Stimulated activated CD8-positive, alpha-beta memory T cell treated with anti-CD3 and anti-CD28 coated beads, Interleukin-4, amount 100 ng/mL, for 1 hour (primary cell): ENCODE measurements at places on chromosomes 4 and X.

- no peak for DNase-seq
Measured at GRCh38 chrX:14377427-14377826, 151.9 kb upstream of the GLRA2 start.

DNA sequence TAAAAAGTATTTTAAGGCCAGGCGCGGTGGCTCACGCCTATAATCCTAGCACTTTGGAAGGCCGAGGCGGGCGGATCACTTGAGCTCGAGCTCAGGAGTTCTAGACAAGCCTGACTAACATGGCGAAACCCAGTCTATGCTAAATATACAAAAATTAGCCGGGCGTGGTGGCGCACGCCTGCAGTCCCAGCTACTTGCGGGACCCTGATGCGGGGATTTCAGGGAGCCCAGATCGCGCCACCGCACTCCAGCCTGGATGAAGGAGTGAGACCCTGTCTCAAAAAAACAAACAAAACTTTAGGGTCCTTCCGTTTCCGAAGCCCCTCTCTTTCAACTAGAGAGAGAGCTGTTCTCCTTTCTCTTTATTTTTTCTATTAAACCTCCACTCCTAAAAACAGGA is 1.2 kb downstream of the SLC25A31 start:
- no peak for DNase-seq

DNA sequence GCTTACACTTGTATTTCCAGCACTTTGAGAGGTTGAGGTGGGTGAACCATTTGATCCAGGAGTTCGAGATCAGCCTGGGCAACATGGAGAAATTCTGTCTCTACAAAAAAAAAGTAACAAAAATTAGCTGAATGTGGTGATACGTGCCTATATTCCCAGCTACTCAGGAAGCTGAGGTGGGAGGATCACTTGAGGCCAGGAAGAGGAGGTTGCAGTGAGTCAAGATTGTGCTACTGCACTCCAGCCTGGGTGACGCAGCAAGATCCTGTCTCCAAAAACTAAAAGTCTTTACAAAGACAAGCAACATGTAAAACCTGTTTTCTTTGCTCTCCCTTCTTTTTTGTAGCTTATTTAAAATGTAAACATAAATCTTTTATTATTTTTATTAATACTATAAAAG is 1156.1 kb downstream of the FAT4 start:
- no peak for DNase-seq

- no peak for DNase-seq
Measured at GRCh38 chr4:83036991-83037665, 2.1 kb downstream of the COPS4 start.

DNA sequence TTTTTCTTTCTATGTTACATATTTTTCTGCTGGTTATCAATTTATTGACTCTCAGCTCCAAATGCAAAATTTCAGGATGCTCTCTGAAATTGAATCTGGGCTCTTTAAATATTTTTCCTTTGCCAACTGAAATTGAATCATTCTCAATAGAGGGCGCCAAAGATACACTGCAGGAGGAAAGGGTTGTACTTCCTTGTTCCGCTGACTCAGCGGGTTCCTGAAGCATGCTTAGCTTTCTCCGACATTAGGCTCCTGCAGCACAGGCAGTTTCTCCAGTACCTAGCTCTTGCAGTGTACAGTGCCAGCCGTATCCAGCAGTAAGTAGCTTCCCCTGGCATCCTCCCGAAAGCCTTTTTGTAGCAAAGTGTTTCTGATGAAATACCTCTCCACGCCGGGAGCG is 28.8 kb upstream of the CFAP47 start:
- DNase-seq: no peak

DNA sequence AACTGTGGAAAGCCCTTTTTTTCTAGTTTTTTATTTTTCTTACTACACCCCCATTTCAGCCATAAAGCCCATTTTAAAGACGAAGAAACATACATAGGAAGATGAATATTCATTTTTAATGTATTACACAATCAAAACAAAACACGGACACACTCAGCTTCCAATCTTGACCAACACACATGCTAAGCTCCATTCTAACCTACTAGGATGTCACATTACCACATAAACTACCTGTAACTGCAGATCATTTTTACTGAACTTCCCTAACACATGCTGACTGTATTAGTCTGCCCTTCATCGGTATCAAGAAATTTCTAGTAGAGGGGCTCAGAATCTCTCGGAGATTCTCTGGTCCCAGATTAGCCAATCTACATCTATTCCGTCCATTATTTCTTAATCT is 1.8 kb downstream of the CCNI start:
- no peak for DNase-seq
